ENCODE measurements at places on chromosomes 12 and 14. TPM values are rescaled to one million over a fixed set of nuclear protein-coding genes. Genes with fewer than 3 reads are reported as not detected.

GRCh38 chr14:28770061-28770460 is 3.5 kb downstream of the FOXG1 start:
- DNase-seq = no peak

- DNase-seq = no peak
These were observed at the start of gene CLEC6A for GRCh38 chr12:8455727-8456360. Gene CLEC6A, plus strand, starts transcription at chr12:8455962. Its CDS starts 150 bp downstream, at chr12:8456112.

DNA sequence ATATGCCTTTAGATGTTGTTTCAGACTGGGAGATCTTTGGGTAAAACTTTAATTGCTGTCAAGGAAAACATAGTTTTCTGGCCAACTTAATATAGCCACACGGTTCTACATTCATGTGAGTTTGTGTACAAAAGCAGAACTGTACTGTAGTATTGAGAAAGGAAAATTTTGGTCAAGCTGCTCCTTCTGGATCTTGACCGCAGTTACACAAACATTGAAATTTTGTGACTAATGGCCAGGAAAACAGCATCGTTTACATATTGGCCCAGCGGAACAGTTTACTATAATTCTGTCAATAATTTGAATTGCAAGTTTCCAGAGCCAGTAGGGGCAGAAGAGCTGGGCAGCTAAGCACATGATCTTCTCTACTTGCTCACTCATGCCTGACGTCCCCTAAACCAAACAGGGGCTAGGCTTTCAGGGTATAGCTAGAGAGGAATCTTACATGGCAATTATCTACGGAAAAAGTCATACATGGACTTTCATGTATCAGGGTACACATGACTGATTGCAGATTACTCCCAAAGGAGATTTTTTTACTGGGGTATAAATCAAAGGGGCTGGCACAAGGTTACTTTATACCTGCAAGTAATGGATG is 11.4 kb upstream of the ART4 start:
- DNase-seq = no peak

GRCh38 chr14:76375947-76376404 is at the start of gene ESRRB:
Gene ESRRB, plus strand, starts transcription at chr14:76376137. Its CDS starts 265 bp downstream, at chr14:76376402.
- no peak for DNase-seq

GRCh38 chr14:68986926-68987652 is 8.0 kb upstream of the ACTN1 start:
- DNase-seq = no peak

- no peak for DNase-seq
These were observed 9.4 kb downstream of the ZBTB39 start for GRCh38 chr12:56996793-56997545.

DNA sequence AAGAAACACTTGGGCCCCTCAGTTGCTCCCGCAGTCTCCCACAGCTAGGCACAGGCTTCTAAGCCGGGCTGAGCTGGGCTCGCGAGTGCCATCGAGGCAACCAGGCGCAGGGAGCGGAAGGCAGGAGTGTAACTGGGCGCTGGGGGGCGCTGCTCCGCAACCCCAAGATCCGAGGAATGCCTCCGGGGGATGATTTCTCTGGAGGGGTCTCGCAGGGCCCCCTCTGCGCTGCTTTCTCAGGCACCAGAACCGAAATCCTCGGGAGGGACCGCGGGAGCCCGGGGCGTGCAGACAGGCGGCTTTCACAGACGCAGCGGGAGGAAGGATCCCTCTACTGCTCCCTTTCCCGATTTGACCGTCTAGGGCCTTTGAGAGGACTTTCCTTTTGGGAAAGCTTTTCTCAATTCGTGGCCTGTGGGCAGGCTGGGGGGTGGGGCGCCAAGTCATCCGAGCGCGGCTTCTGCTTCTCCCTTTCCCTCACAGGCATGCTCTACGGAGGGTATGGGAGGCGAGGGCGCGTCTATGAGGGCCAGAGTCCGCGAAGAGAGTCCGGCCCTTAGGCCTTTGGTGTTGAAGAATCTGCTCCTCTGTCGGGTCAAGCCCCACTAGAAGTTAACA is 4.3 kb upstream of the NKX2-1 start:
- no peak for DNase-seq

ASPG gene
- not detected for total RNA-seq
